ENCODE measurements at places on chromosomes 2 and 18. TPM values are rescaled to one million over a fixed set of nuclear protein-coding genes. Genes with fewer than 3 reads are reported as not detected.

The PARD6G gene
- 0.40 TPM for total RNA-seq

- H3K27me3 ChIP-seq = peaks cover 30% of the 10 kb centered on the region
- H3K36me3 ChIP-seq = no peaks in the 10 kb centered on the region
- H3K27ac ChIP-seq = no peak overlapping the region
- H3K4me3 ChIP-seq = no peak overlapping the region
- no peak for DNase-seq
Measured at GRCh38 chr18:52341608-52342381, 1.8 kb downstream of the DCC start.

DNA sequence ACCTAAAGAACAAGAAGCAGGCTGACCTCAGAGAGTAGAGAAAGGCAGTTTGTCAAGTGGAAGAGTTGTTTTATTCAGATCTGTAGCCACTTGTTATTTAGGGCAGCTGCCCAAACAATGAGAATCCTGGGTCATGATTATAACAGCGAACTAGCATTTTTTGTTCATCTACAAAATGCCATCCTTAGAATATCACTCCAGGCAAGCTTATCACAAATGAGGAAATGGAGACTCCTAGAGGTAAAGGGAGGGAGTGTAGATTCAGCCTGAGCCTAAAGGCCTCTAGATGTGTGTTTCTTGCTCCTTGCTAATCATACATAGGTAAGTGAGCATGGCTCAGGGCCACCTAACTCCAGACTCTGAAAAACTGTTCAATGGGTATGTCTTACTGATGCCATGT is 126.1 kb downstream of the HNMT start:
- no peaks in the 10 kb centered on the region for H3K4me1 ChIP-seq
- H3K27me3 ChIP-seq = no peaks in the 10 kb centered on the region
- DNase-seq = no peak
- no peaks in the 10 kb centered on the region for H3K36me3 ChIP-seq

DNA sequence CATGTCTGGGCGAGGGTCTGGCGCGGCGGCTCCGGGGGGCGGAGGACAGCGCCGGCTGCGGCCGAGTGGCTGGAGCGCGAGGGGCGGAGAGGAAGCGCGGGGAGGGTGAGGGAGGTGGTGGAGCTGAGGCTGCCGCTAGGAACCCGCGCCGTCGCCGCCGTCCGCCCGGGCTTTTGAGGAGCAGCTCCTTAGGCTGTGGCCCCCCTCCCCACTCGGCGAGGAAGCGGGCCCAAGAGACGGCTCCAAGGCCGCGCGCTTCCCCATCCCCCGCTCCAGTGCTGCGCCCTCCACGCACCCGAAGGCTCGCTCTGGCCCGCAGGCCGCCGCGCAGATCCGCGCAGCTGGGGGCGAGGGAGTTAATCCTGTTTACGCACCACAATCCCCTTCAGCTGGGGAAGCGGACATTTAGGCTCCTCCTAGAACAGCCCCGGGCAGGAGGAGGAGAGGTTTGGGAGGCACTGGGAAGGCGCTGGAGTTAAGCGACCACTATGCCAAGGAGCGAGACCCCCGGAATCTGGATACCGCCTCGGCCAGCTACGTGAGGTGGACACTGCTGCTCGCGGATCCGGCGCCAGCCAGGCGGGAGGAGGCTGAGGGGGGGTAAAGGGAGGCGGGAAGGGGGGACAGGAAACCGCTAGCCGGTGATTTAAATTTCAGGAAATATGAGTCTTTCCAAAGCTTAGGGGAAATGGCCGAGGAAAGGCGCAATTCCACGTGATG is at the start of gene CNRIP1:
TSS of gene CNRIP1 (minus strand) at position 552 of the 720 bp plus-strand sequence. CDS start at position 3, 549 bp downstream.
- no peaks in the 10 kb centered on the region for H3K36me3 ChIP-seq
- H3K27me3 ChIP-seq = peaks cover 67% of the 10 kb centered on the region
- H3K4me3 ChIP-seq = peak within 1 kb of the TSS; percentile 41
- DNase-seq = no peak

DNA sequence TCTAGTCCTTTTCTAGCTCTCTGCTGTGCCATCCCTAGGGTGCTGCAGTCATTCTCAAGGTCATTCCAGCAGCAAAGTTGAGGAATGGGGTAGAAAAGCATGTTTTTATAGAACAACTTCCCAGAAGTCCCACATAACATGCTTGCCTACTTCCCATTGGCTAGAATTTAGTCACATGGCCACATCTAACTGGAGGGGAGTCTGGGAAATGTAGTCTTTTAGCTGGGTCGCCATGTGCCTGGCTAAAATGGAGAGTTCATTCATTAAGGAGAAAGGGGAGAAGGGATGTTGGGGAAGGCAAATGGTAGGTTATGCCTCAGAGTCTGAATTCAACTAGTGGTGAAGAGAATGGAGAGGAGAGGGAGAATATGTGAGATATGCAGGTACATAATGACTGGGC is 85.7 kb downstream of the SLC4A3 start:
- H3K27me3 ChIP-seq = peaks cover 4% of the 10 kb centered on the region
- DNase-seq = no peak
- no peak overlapping the region for H3K4me3 ChIP-seq
- H3K36me3 ChIP-seq = no peaks in the 10 kb centered on the region
- H3K4me1 ChIP-seq = no peaks in the 10 kb centered on the region
- H3K27ac ChIP-seq = no peak overlapping the region

DNA sequence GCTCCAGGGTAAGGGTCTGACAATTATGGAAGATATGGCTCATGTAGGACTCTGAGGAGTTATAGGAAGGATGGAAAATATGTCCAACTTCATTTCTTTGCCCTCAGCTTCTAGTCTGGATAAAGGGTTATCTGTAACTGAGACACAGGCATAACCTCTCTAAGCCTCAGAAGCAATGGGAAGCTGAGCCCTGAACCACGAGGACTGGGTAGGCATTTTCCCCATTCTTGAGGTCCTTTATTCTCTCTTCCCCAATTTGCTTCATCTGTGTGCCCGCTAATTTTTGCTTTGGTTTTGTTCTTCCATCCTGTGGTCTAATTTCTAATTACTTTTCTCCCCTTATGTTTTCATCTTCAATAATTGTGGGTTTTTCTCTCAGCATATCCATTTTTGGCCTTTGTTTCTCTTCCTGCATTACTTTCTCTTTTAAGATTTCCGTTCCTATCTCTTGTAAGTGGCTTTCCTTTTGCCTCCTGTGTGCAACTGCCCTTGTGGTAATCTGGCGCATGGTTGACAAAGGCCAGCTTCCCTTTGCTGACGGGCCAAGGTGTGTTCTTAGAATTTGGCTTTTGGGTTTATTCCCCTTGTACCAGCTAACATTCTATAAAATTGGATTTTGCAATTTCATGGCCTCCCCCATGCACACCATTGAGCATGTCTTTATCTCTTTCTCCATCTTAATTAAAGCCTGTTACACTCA is 343.8 kb downstream of the TXNL1 start:
- no peaks in the 10 kb centered on the region for H3K27me3 ChIP-seq
- H3K27ac ChIP-seq = no peak overlapping the region
- no peaks in the 10 kb centered on the region for H3K4me1 ChIP-seq
- no peaks in the 10 kb centered on the region for H3K36me3 ChIP-seq

The NRP2 gene
- total RNA-seq = 64.4 TPM

The COPS9 gene
- total RNA-seq = 132 TPM

The EFR3B gene
- 0.12 TPM for total RNA-seq

DNA sequence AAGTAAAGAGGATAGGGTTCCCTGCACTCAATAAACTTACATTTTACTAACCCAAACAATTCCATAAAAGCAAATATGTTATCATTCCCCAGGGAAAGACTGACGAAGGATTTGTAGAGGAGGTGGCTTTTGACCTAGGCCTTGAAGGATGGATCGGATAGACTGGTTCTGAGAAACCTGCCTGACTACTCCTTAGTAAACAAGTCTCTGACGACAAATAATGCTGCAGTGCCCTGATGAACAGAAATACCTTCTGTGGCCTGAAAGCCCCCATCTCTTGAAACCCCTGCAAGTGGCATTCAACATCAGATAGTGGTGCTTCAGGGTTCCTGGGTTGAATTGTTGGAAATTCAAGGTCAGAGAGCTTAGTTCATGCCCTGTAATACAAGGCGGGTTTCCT is 19.2 kb downstream of the PRKCE start:
- H3K36me3 ChIP-seq = no peaks in the 10 kb centered on the region
- DNase-seq = no peak
- no peak overlapping the region for H3K27ac ChIP-seq
- H3K4me3 ChIP-seq = no peak overlapping the region
- peaks cover 3% of the 10 kb centered on the region for H3K4me1 ChIP-seq
- no peaks in the 10 kb centered on the region for H3K27me3 ChIP-seq

GRCh38 chr2:218398437-218399390 is 954 bp upstream of the CTDSP1 start:
- peak overlapping the region; percentile 92 for H3K27ac ChIP-seq
- peaks cover 17% of the 10 kb centered on the region for H3K36me3 ChIP-seq
- no peaks in the 10 kb centered on the region for H3K27me3 ChIP-seq
- peaks cover 44% of the 10 kb centered on the region for H3K4me1 ChIP-seq

DNA sequence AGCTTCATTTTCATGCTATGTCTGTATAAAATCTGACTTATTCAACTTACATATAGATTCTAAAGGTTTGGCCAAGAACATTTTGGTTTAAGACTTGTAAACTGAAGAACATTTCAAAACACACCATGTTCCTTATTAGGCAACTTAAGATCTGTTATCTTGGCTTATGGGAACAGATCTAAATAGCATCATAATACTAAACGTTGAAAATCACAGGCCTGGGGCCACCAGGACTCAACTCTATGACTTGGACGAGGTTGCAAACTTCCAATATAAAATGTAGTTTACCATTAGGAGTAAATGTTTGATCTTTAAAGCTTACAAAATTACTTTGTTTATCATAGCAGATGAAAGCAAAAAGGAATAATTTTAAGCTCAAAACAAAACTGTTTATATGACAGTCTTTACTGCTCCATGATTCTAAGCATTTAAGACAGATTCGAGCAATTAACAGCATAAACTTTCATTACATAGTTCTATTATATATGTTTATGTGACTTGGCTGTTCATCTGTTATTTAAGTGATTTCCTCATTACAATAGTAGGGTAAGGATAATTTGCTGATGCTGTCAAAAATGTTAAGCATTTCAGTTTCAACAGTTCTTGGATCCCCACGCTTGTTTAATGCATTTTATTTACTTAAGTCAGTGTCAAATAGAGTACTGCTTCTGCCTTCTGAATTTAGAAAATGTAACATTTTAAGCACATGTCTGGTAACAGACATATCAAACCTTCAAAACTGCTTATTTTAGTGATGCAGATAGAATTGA is 8.3 kb downstream of the TCF4 start:
- no peaks in the 10 kb centered on the region for H3K4me1 ChIP-seq
- peaks cover 10% of the 10 kb centered on the region for H3K27me3 ChIP-seq
- no peaks in the 10 kb centered on the region for H3K36me3 ChIP-seq
- no peak overlapping the region for H3K4me3 ChIP-seq
- no peak overlapping the region for H3K27ac ChIP-seq

Data from activated CD4-positive, alpha-beta T cell treated with anti-CD3 and anti-CD28 coated beads, Interleukin-2, amount 10 ng/mL, durations not matched to agents 24 days and 14 days (primary cell).